NCI-H69 (cell line): ENCODE measurements at places on chromosomes 7 and 10.
A peak's percentile ranks its signal among the peaks of the same experiment; 100 is the strongest.

GRCh38 chr7:54556121-54556520 is 13.9 kb downstream of the VSTM2A start:
- DNase-seq, result peak; percentile 57

- DNase-seq, result peak; percentile 82
These were observed at the start of gene TMEM229A for GRCh38 chr7:124032369-124033094. TSS of gene TMEM229A (minus strand) at chr7:124033067. CDS start at chr7:124033003, 64 bp downstream.

GRCh38 chr10:66925896-66926715 is at the start of gene LRRTM3:
TSS of gene LRRTM3 (plus strand) at chr10:66926036.
- peak; percentile 90 for DNase-seq

GRCh38 chr10:79274279-79275104 is 72.8 kb upstream of the PPIF start:
- DNase-seq, result no peak

DNA sequence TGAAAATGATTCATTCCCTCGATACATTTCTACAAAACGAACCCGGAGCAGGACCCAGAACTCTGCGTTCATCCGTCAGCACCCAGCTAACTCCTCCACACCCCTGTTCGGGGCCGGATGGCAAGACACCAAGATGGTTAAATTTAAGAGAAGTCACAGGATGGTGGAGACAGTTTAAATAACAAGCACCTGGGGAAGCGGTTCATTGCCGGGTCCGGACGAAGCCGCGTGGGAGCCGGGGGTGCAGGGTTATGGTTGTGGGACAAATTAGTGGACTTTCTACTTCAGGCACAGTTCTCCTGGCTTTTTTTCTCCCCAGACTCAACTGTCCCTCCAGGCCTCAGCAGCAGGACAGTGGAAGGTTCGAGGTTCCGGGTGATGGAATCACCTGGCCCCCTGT is 45.4 kb downstream of the ASB13 start:
- no peak for DNase-seq

DNA sequence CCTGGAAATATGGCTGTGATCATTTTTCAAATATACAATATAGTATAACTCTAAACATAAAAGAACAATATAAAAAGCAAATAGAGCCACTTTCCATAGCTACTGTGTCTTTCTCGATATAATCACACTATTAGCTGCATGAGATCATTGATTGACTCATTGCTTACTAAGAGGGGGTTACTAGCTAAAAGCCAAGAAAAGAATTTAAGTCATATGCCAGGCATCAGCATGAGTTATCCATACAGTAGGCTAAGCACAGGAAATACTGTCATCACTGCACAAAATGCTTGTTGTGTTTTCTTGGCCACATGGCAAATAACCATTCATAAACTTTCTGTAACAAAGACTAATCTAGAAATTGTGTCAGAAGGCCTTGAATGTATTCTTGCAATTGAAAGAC is 18.8 kb upstream of the ABCB5 start:
- DNase-seq, result no peak

DNA sequence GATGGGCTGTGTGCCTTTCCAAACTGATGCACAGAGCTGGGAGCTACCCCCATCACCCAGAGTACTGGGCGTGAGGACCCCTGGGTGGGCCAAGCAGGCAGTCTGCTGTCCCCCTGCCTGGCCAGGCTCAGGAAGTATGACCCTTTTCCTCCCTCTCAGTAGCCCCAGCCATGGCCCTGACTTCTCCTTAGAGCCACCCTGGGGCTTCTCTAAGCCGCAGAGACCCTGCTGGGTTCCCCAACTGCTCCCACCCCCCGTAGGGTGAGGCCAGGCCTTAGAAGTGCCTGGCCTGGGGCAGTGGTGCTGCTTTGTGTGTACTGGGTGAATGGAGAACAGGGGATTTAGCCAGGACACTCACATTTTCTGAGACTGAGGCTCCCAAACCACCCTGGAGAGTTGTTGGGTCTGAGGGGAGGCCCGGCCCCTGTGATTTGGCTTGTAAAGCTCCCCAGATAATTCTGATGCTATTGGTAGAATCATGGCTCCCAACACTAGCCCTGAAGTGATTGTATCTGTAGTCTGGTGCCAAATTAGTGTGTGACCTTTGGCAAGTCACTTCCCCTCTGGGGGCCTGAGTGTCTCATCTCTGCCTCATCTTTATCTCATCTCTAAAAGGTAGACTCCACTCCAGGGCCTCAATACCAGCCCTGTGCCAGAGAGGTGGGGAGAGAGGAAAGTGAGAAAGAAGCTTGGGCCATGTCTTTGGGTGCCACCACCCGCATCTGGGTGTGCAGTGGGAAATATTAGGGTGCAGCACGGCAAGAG is 99.7 kb upstream of the PPIF start:
- DNase-seq, result no peak

- DNase-seq, result peak; percentile 13
These were observed 224.3 kb downstream of the TWIST1 start for GRCh38 chr7:18893156-18893555.

- no peak for DNase-seq
These were observed 239.0 kb upstream of the PODXL start for GRCh38 chr7:131795400-131795799.

- no peak for DNase-seq
These were observed 199.0 kb downstream of the PTEN start for GRCh38 chr10:88062385-88062784.

DNA sequence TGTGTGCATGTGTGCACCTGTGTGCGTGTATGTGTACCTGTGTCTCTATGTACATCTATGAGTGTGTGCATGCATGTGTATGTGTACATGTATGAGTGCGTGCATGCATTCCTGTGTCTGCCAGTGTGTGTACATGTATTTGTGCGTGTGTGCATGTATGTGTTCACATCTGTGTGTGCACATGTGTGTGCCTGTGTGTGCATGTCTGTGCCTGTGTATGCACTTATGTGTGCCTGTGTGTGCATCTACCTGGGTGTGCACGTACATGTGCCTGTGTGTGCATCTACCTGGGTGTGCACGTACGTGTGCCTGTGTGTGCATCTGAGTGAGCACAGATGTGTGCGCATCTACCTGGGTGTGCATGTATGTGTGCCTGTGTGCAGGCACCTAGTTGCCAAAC is 102.2 kb upstream of the DIP2C start:
- DNase-seq, result no peak

- peak; percentile 38 for DNase-seq
These were observed 1.4 kb downstream of the HYAL4 start for GRCh38 chr7:123846217-123846891.

DNA sequence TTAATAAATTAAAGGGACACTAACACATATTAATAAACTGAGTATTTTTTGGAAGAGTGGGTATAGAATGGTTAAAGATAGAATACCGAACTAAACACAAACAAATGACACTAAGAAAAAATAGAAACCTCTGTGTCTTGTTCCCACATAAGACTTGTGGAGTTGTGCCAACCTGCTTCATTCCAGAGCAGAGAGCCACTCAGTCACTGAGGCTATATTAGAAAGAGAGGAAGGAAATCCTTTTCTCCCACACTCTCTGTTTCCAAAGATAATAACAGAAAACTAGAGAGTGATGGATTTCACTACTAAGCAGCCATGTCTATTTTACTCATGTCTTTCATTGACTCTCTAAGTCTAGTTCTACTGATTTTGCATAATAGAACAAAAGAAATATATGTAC is 26.0 kb downstream of the CTNNA3 start:
- no peak for DNase-seq

GRCh38 chr10:6339891-6340290 is 137.2 kb downstream of the PFKFB3 start:
- DNase-seq, result no peak

DNA sequence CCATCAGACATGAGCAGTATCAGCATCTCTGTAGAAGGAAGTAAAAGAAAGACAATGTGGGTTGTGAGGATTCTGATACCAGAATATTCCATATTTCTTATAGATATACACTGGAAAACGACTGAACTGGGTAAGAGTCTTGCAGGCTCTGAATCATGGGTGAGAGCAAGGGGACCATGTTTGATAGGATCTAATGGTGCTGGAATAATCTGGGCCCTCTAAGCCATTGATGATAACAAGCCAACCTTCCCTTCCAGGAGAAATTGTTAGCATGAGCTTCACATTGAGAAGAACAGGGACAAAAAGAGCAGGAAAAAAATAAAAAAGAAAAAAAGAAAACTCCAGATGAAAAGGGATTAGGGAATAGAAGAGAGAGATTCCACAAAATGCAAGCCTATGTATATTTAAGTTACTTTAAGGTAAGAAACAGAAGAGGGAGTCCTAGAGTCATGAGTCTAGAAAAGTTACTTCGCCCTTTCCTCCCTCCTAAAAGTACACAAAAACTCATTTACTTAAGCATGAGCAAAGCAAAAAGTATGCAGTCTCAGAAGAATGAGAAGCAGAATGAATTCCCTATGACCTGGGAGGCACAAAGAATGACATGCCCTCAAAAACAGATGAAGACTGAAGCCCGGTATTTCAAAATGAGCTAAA is 181.9 kb downstream of the TMEM26 start:
- no peak for DNase-seq

DNA sequence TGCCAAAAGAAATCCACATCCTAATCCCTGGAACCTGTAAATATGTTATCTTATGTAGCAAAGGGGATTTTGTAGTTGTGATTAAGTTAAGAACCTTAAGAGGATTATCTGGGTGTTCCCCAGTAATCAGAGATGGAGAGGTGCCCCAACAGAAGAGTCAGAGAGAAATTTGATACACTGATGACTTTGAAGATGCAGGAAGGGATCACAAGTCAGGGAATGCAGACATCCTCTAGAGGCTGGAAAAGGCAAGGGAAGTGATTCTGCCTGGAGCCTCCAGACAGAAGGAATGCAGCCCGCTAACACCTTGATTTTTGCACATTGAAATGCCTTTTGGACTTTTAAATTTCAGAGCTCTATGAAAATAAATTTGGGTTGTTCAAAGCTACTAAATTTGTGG is 531.7 kb downstream of the DNAJB9 start:
- no peak for DNase-seq

GRCh38 chr7:17963281-17963680 is 23.0 kb upstream of the SNX13 start:
- DNase-seq, result no peak

DNA sequence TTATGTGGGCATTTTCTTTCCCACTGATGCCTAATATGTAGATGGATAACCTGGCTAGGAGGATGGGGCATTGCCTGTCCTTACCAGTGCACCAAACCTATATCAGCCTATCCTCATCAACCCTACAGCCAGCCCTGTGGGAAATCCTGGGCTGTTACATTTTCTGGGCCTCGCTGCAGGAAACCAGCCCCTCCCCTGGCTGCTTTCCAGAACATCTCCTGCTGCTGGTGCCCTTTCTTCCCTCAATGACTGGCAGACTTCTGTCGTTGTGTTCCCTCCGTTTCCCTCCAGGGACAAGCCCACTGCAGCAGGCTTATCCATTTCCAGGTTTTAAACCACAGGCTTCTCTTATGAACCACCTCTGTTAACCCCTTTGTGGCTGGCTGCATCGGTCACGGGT is 486.1 kb upstream of the COBL start:
- DNase-seq, result peak; percentile 60

GRCh38 chr10:69033256-69033655 is 44.7 kb downstream of the KIFBP start:
- DNase-seq, result no peak

DNA sequence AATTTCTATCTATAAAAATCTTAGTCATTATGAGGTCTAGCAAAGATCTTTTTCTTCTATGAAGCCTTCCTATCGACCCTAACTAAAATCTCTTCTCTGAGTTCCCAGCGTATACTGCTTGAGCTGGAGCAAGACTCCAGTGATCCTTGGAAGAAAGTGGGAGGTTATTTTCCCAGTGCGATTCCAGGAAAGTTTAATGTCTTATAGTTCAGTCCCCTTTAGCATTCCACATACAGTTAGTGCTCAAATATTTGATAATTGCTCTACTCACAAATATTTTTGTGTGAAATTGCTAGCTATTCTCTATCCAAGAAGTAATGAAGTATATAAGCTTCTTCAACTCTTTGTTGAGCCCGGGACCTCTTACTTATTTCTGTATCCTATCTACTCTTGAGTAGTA is 47.7 kb downstream of the ZEB1 start:
- no peak for DNase-seq

DNA sequence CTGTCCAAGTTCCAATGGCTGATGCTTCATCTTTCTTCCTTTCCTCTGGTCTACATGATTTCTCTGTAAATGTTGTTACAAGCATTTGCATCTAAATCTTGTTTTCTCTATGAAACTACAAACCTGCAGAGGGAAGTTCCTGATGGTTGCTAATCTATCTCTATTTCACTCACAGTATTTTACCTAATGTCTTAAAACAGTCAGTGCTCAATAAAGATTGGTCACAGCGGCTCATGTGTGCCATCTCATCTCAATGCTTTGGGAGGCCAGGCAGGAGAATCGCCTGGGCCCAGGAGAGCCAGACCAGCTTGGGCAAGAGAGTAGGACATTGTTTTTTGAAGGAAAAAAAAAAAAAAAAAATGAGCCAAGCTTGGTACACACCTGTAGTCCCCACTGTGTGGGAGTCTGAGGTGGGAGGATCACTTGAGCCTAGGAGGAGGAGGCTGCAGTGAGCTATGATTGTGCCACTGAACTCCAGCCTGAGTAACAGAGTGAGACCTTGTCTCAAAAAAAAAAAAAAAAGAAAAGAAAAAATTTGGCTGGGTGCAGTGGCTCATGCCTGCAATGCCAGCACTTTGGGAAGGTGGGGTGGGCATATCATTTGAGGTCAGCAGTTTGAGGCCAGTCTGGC is 71.3 kb upstream of the ARMC3 start:
- no peak for DNase-seq

DNA sequence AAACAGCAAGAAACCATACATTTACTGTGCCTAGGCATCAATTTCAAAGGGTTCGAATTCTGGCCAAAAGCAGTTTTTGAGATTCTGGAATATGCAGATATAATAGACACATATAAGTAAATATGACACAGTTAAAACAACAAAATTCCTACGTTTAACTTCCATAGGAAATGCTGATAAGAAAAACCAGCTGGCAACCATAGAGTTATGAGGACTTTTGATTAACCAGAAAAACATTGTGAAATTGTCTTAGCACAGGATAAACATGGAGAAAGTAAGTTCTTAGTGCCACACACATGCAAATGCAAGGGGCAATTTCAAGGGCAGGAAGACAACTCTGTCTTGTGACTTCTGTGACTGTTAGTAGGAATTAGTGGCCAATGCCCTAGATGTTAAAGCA is 702.1 kb downstream of the TNS3 start:
- no peak for DNase-seq

DNA sequence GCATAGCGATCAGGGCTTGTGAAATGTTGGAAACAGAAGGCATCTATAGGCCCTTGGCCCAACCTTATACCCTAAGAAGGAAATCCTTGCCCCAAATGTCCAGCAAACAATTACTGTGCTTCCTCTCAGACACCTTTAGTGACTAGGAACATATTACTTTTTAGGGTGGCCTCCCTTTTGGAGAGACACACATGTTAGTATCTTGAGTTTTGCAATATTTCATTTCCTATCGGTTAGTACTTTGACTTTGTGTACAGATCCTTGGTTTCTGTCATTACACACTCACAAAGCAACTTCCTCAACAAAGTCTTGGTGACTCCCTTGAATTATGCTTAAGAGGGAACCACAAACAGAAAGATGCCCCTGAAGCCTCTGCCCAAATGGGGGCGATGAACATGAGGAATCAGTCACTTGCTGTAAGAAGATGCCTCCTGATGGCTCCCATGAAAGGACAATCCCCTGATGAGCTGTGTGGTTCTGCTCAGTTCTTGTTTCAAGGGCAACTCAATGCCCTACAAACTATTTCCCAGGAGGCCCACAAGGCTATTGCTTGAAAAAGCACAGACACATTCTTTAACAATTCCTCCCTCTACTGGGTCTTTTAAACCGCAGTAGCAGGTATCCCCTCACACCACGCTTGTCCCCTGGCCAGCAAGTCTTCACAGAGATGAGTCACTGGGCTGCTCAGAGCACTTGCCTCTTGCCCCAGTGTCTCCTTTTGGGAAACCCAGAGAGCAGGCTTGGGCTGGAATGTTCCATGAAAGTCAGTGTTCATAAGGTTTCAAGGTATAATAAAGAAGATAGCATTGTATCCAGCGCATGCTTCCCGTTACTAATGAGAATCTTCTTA is 196.2 kb downstream of the FANK1 start:
- DNase-seq, result no peak
